Stimulated activated CD8-positive, alpha-beta memory T cell treated with anti-CD3 and anti-CD28 coated beads, Interleukin-15, amount 100 ng/mL, for 4 hours (primary cell): ENCODE measurements at places on chromosomes 13 and 19.

- DNase-seq, result no peak
Measured at GRCh38 chr19:49687566-49688316, 1.7 kb upstream of the ADM5 start.

GRCh38 chr13:44064357-44064756, 184.7 kb downstream of the LACC1 start:
- DNase-seq, result no peak

DNA sequence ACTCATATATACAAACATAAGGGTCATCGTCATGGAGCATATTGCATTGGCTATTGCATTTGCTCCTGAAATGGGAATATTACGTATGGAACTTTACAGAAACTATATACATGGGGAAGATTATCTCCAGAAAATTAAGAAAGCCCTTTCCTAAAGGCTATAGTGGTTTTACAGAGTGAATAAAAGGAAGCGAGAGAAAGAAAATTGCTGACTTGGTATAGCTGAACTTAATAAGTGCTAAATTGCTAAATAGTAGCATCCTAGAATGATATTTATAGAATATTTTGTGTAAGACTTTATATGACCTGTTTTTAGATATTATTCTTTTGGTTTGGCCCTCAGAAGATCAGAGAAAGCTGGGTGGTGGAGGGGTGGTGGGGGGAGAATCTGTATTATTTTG, 114.6 kb downstream of the FLT1 start:
- no peak for DNase-seq

- no peak for DNase-seq
Measured at GRCh38 chr19:5929625-5930024, 15.6 kb downstream of the CAPS start.

- no peak for DNase-seq
Measured at GRCh38 chr13:25266706-25267105, 20.6 kb downstream of the MTMR6 start.

- DNase-seq, result no peak
Measured at GRCh38 chr13:43815204-43815603, 28.4 kb upstream of the ENOX1 start.

DNA sequence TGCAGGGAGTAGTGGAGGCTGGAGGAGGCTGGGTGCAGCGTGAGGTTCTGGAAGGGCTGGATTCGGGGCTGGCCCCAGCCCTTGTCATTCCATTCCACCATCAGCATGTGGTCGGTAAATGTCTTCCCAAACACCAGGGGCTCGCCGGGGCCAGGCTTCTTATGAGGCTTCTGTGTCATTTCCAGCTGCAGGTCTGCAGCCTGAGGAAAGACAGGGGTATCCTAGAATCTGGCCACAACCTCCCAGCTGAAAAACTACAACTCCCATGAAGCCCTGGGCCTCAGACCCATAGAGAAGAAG, 4.4 kb downstream of the BCAT2 start:
- no peak for DNase-seq

GRCh38 chr13:88736026-88736425, 1064.9 kb downstream of the SLITRK5 start:
- DNase-seq, result no peak
